ENCODE measurements at places on chromosomes 11 and 22.

DNA sequence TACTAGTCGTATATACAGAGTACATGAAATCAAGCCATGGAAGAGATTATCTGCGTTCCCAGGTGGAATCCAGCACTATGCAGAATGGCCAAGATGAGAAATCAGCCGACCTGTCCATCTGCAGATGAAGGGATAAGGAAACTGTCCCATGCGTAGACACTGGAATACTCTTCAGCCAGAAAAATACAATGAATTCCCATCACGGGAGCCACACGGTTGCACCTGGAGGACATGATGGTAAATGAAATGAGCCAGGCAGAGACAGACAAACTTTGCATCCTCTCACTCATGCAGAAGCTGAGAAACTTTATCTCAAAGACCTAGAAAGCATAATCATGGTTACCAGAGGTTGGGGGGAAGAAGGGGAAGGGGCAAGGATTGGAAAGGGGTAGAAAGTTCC lies 111.9 kb upstream of the TOP3B start:
- H3K4me1 ChIP-seq = no peaks in the 10 kb centered on the region
- H3K27me3 ChIP-seq = peaks cover 4% of the 10 kb centered on the region
- no peaks in the 10 kb centered on the region for H3K36me3 ChIP-seq

- H3K4me1 ChIP-seq = peaks cover 29% of the 10 kb centered on the region
- peak overlapping the region; percentile 1 for H3K27ac ChIP-seq
- DNase-seq = no peak
- H3K27me3 ChIP-seq = no peaks in the 10 kb centered on the region
- no peak overlapping the region for H3K4me3 ChIP-seq
These were observed 14.2 kb downstream of the SUN2 start for GRCh38 chr22:38741576-38741975.

- H3K4me1 ChIP-seq = no peaks in the 10 kb centered on the region
- H3K36me3 ChIP-seq = no peaks in the 10 kb centered on the region
- DNase-seq = no peak
- H3K27ac ChIP-seq = no peak overlapping the region
- no peak overlapping the region for H3K4me3 ChIP-seq
These were observed 1388.7 kb downstream of the BRD1 start for GRCh38 chr22:48438800-48439559.

DNA sequence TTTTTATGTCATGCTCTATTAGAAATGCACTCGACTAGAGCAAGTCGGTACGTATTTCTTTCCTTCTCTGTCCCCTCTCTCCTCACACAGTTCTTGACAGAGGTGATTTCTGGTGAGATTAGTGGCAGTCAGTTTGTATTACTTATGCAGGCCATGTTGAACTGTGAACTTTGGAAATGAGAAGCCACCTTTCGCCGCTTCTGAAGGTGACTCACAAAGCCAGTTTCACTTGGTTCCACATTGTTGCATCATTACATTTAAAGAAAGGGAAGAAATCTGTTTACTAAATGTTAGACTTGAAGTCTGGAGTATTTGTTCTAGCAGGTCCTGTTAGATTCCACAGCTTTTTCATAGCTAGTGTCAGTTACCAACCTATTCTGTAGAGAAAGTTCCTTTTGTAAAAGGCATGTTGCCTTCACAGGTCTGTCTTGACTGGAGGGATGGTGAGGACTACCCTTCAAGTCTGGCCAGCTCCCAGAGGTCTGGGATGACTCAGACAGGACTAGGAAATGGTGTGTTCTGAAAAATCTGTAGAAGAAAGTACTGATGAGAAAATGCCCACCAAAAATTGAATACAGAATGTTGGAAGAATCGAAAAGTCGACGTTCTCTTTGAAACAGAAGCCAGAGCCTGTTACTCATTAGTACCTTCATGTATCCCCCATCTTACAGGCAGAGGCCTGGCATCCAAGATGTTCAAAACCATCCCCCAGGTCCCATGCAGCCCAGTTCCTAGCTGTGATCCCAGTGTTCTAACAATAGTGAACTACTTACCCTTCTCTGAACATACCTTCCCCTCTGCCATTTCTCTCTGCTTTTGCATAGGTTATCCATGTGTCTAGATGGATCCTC lies 181.4 kb downstream of the DBX1 start:
- H3K27me3 ChIP-seq = no peaks in the 10 kb centered on the region
- H3K4me3 ChIP-seq = no peak overlapping the region
- no peak for DNase-seq
- H3K27ac ChIP-seq = no peak overlapping the region
